ENCODE measurements at places on chromosomes 13 and 19.

DNA sequence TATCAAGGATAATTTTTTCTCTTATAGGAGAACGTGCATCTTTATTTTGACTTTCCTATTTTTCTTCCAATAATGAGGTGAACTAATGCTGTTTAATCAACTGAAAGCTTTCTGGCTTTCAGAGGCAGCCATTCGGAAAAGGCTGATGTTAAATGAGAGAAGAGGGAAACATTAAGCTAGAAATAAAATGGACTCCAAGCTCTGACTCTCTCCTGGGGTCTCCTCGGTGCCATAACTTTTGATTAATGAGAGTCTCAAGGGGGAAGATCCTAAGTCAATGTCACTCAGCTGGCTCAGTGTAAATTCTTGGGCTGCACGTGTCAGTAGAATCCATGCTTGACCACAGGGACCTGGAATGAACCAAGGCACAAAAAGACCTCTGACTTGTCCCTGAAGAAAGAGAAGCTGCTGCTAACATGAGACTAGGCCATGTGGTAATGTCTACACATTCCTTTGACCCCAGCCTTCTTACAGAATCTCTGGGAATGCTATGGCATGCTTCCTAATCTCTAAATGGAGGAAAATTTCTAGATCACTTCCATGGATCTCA is 152.2 kb upstream of the RFC3 start:
- no peak for DNase-seq

DNA sequence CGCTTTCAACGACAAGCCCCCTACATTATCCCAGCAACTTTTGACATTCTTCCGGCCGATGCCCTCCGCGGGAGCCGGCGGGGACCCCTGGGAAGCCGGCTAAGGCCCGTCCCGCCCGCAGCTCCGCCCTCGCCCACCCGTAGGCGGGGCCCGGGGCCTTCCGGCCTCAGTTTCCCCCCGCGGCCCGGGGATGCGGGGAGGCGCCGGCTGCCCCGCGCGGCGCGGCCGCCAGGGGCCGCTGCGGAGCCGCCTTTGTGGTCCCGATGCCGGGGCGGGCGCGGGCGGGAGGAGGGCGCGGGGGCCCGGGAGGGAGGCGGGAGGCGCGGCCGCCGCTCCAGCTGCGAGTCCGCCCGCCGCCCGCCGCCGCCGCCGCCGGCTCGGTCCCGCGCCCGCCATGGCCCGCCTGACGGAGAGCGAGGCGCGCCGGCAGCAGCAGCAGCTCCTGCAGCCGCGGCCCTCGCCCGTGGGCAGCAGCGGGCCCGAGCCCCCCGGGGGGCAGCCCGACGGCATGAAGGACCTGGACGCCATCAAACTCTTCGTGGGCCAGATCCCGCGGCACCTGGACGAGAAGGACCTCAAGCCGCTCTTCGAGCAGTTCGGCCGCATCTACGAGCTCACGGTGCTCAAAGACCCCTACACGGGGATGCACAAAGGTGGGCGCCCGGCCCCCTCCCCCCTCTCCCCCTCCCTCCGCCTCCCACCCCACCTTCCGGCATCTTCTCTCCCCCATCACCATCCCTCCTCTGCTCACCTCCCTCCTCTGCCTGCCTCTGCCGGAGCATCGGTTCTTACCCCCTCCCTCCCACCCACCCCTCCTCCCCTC is at the start of gene CELF5:
TSS of gene CELF5 (plus strand) at position 316 of the 823 bp plus-strand sequence. CDS start at position 395, 79 bp downstream.
- peak; percentile 84 for DNase-seq

- peak; percentile 69 for DNase-seq
These were observed 15.5 kb downstream of the GGACT start for GRCh38 chr13:100573121-100573520.

DNA sequence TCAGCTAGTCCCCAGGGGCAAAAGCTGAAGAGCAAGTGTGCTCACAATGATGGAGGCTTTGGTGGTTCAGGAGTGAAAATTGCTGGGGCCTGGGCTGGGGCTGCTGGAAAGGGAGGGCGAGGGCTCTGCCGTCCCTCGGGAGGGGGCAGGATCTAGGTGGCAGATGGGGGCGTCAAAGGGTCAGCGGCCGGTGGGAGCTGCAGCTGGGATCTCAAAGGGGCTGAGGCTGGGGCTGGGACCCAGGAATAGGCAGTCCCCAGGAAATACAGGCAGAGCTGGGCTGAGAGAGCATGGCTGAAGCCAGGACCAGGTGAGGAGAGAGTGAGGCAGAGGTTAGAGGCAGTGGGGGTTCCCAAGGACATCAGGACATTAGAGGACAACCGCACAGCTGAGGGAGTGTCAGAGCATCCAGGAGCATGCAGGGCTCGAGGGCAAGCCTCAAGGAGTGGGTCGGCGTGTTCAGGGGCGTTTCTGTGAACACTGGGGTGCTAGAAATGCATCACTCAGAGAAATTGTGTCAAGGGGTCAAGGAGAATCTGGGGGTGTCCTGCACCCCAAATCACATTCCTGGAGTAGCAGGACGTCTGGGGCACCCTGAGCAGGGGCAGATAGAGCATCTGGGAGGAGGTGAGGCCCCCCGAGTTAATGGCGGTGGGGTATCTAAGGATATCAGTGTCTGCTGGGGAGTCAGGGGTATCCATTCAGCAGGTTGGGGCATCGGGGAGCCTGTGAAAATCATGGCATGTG is 1.2 kb upstream of the SYNE4 start:
- no peak for DNase-seq

DNA sequence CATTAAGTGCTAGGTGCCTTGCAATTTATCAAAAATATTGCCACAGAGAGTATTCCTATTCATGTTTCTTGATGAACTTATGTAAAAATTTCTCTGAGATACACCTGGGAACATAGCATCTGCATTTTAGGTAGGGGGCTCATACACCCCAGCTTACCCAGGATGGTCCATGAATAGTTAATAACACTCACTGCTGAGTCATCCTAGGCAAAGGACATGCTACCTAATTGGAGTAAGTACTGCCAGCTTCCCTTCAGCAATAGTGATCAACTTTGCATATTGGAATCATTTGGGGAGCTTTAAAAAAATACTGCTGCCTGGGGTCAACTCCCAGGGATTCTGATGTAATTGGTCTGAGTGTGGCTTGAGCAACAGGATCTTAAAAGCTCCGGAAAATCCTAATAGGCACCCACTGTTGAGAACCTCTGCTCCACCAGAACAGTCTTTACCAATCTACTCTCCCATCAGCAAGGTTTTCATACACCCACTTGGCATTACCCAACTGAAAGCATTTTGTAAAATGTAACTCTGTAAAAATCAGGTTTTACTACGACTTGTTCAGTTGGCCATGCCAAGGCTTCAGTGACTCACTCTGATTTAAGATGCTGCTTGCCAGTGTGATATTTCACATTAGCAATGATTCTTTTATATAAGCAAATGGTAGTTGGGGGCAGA is 67.2 kb upstream of the FNDC3A start:
- DNase-seq, result no peak

- peak; percentile 64 for DNase-seq
These were observed 22.5 kb upstream of the NFIC start for GRCh38 chr19:3343619-3344502.

DNA sequence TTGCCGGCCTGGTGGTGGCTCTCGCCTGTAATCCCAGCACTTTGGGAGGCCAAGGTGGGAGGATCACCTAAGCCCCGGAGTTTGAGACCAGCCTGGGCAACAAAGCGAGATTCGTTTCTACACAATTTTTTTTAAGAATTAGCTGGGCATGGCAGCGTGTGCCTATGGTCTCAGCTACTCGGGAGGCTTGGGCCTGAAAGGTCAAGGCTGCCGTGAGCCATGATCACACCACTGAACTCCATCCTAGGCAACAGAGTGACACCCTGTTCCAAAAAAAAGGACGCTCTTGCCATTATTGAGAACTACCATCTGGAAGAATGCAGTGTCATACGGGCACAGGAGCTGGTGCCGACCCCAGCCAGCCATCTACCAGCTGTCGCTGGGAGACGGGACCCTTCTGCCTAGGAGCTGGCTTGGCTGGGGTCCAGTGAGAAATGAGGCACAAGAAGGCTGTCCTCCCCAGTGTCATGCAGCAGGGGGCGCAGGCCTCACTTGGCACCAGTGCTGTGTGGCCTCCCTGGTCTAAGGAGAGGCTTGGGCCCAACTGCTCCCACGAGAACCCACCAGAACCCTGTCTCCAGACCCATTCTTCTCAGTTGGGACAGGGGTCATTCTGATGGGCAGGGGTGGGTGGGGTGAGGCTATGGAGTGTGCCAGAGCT is 12.2 kb upstream of the RELB start:
- DNase-seq, result peak; percentile 85

- DNase-seq, result no peak
These were observed 8.6 kb upstream of the IRS2 start for GRCh38 chr13:109795011-109795410.

DNA sequence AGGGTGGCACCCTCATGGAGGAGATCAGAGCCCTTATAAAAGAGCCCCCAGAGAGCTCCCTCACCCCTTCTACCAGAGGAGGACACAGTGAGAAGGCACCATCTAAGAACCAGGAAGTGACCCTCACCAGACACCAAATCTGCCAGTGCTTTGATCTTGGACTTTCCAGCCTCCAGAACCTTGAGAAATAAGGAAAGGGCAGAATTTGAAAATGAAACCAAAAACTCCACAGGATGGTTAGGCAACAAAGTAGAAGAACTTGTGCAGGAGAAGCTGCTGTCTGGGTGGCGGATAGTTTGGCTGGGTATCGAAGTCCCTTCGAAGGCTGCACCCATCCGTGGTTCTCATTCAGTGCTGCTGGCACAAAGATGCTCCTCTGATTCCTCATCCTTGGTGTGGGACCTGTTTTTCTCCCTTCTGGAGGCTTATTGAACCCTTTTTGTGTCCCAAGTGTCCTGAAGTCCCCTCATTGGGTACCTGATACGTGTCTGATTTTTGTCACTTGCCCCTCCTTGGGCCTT is 130.8 kb downstream of the KDM4B start:
- no peak for DNase-seq

DNA sequence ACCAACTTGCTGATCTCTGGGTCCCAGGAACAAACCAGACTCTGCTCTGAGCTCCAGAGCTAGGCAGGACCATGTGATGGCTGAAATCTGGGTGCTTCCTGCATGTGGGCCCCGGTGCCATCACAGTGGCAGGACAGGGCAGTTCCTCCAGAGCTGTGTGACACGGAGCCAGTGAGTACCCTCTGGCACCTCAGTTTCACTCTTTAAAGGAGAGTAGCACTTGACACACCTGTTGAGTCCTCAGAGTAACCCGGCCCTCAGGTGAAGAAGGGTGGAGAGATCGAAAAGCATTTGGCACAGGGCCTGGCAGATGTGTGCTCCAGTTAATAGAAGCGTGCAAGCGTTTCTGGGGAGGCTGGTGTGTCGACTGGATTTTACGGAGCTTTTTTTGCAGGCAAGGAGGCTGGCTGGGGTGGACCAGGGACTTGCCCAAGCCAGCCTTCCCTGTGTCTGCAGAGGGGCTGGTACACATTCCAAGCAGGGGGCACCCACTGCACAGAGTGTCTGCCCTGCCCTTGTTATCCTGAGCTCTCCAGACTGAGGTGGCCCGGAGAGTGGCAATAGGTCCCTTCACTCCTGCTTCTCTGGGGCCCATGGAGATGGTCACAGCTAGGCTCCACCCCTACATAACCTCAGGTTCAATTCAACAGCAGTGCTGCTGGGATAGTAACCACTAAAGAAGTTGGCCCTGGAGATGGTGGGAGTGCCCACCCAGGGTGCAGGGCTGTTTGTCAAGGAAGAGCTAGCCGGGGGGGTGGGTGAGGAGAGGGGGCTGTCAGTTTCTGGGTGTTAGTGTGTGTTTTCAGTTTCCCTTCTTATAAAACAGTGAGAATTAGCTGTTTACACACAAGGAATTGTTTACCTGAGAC is 8.3 kb downstream of the RPS19 start:
- DNase-seq, result no peak

GRCh38 chr19:4536798-4537197 is 1.8 kb upstream of the PLIN5 start:
- no peak for DNase-seq

DNA sequence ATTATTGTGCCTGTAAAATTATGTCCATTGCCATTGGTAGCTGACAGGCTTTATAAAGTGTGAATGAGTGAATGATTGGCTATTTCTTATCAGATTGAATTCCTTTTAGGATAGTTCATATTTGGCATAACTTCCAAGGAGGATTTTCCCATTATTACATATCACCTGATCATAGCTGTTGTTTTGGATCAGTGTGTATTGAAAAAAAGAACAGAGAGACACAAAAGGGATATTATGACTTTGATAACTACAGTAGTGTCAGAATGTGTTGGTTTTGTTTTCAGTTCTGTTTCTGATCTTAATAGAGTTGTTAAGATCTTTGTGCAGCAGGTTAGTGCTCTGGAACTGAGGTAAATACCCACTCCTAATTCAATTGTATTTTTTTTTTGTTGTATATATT is 103.8 kb downstream of the LRCH1 start:
- DNase-seq, result peak; percentile 42

- no peak for DNase-seq
These were observed 113.4 kb upstream of the UQCRFS1 start for GRCh38 chr19:29326351-29326750.
